Activated CD4-positive, alpha-beta T cell treated with anti-CD3 and anti-CD28 coated beads for 1 hour (primary cell): ENCODE measurements at places on chromosomes 3 and 15.

DNA sequence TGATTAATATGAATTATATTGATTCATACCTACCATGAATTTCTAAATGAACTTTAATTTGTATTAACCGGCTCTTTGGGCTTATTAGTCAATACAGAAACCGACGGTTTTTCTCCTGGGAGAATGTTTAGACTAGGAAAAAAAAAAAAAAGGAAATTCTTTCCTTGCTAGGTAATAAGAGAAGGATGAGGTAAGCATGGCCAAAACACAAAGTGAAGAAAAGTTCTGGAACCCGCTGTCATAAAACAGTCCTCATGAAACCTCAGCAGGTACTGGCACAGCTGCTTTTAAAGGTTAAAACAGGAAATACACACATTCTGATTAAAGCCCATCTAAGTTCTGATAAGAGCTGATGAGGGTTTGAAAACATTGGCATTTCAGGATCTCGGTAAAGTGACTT lies 30.8 kb upstream of the PSTPIP1 start:
- DNase-seq: no peak

GRCh38 chr3:33575311-33575710 lies 135.1 kb upstream of the UBP1 start:
- DNase-seq: no peak

DNA sequence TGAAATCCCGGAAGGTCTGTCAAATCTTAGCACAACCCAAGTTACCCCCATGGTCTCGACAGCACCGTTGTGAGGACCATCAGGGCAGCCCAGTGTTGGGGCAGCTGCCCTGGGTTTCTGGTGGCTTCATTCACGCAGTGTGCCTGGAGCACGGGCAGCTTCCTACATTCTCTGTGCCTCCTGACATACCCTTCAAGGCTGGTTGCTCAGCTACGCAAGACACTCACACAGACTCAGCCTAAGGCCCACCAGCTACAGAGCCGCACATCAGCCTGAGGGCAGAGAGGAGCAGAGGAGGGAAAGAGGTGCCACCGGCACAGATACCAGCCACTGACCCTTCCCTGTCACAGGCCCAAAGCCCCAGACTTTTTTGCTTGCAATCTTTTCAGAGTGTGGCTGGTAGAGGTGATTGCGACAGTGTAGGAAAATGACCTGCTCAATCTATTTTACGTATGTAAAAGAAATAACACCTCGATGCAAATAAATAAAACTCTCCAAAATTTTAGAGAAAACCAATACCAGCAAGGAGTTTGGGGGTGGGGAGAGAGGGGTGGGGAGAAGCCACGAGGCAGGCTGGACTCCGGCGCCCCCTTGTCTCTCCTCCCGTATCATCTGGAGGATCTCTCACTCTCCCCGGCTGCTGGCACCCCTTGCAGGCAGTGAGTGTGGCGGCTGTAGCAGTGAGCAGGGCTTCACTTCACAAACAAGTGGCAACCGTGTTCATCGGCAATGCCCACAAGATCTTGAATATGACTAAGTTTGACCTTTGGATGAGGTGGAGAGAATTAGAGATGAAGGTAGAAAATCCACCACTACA lies 12.7 kb downstream of the CSPG5 start:
- DNase-seq: no peak

DNA sequence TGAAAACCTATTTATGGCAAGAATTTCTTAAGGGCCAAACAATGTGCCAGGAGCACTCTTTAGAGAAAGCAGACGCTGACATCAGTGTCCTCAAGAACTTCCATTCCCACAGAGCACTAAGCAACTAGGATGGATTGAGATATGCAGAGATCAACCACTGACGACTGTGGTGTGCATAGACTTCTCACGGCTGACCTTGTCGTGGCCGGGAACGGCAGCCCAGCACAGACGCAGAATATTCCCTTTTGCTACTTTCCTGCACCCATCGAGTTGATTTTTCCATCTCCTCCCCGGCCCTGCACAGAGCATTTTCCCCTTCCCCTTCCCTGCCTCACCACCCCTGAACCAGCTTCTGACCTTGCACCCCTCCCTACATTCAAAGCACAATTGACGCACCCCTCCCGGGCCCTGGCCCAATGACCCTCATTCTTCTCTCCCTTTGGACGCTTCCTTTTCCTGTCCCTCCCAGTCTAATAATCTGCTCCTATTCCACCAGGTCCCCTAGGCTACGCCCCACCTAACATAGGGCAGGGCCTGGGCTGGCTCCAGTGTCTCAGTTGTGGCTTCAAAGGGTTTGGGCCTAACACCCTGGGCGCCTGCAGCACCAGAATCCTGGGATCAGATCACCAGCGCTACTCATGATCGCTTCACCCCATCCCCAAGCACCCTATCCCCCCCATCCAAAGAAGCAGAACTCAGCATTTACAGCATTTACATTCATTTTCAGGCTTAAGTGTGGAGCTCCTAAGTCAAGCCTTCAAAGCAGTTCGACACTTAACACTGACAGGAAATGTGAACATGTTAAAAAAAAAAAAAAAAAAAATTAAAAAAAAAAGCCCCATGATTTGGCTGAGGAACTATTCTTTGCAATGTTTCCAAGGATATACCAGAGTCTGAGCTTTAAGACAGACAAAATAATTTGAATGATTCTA lies 151.2 kb downstream of the FOXP1 start:
- DNase-seq: no peak

DNA sequence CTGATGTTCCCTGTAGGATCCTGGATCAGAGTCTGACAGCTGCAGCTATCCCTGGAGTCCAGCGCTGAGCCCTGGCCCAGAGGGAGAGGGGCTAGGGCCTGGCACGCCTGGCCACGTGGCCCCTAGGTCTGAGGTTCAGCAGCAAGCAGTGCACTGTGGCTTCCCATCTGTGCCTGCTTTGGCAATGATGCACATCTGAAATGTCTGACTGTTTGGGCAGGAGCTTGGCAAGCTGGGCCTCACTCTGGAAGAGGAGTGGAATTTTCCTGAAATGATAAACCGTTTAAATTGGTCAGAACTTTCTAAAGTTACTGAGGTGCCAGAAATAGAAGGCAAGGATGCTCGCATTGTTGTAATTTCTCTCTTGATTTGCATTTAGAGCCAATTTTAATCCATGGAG lies 48.8 kb upstream of the MRPS22 start:
- no peak for DNase-seq

- DNase-seq: no peak
Measured at GRCh38 chr3:38270606-38271005, 5.0 kb downstream of the SLC22A13 start.

DNA sequence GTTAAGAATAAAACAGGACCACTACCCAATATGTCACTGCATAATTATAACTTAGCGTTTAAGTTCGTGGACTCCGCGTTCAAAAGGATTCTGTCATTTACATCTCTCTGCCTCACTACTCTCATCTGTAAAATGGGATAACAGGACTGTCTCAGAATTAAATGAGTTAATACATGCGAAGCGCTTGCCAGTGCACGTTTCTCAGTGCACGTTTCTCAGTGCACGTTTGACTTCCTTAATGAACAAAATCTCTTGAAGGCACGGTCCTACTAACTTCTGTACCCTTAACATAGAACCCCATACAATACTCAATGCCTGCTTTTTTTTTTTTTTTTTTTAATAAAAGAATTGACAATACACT lies 499 bp downstream of the RABL3 start:
- DNase-seq: no peak

GRCh38 chr3:122365073-122365472 lies 18.0 kb downstream of the MIX23 start:
- DNase-seq: no peak

- DNase-seq: no peak
Measured at GRCh38 chr3:134004841-134005240, 24.9 kb downstream of the SLCO2A1 start.

- no peak for DNase-seq
Measured at GRCh38 chr15:75163150-75163564, 38.5 kb upstream of the C15orf39 start.

- no peak for DNase-seq
Measured at GRCh38 chr15:77664428-77664827, 31.7 kb upstream of the LINGO1 start.

DNA sequence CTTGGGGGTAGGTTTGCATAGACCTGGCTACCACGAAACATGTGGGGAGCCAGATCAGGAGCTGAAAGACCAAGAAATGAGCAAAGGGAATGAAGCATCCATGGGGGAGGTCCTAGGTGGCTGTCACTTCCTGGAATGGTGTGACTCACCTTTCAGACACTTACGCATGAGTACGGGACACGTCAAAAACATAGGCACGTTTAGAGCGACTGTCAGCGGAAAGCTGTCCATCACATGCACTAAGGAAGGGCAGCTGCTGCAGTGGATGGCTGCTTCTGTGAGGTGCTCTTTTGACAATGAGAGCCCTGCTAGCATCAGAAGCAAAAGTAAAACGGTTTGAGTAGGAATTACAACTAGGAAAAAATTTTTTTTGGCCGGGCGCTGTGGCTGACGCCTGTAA lies 244.6 kb upstream of the CCDC54 start:
- no peak for DNase-seq

GRCh38 chr3:150490277-150490986 lies 55.9 kb downstream of the SERP1 start:
- DNase-seq: no peak

DNA sequence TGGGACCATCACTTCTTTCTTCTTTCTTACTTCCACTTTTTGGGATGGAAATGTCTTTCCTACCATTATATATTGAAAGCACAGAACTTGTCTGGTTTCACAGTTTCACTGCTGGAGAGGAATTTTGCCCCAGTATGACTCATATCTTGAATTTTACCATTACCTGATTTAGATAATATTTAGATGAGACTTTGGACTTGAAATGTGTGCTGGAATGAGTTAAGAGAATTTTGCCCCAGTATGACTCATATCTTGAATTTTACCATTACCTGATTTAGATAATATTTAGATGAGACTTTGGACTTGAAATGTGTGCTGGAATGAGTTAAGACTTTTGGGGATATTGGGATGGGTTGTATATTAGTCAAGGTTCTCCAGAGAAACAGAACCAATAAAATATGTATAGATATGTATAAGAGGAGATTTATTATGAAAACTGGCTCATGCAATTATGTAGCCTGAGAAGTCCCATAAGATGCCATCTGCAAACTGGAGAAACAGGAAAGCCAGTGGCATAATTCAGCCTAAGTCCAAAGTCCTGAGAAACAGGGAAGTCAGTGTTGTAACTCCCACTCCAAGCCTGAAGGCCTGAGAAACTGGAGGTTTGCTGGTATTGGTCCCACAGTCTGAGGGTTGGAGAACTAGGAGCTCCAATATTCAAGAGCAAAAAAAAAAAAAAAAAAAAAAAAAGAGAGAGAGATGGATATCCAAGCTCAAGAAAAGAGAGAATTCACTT lies 1029.2 kb downstream of the EPHA3 start:
- no peak for DNase-seq

DNA sequence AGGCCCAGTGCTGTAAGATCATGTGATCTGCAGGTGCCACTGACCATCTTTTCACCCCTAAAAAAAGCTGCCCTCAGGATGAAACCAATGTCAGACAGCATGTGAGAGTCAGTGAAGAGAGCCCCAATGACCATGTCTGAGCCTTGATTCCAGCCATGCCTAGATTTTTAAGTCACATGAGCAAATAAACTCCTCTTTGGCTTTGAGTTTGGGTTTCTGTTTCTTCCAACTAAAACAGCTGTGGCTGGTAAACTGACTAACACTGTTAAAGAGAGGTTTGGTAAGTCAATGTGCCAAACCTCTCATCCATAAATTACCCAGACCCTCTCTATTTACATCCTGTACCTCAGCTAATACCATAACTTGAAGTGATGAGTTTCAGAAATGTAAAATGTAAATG lies 8.3 kb downstream of the MYO5A start:
- no peak for DNase-seq

DNA sequence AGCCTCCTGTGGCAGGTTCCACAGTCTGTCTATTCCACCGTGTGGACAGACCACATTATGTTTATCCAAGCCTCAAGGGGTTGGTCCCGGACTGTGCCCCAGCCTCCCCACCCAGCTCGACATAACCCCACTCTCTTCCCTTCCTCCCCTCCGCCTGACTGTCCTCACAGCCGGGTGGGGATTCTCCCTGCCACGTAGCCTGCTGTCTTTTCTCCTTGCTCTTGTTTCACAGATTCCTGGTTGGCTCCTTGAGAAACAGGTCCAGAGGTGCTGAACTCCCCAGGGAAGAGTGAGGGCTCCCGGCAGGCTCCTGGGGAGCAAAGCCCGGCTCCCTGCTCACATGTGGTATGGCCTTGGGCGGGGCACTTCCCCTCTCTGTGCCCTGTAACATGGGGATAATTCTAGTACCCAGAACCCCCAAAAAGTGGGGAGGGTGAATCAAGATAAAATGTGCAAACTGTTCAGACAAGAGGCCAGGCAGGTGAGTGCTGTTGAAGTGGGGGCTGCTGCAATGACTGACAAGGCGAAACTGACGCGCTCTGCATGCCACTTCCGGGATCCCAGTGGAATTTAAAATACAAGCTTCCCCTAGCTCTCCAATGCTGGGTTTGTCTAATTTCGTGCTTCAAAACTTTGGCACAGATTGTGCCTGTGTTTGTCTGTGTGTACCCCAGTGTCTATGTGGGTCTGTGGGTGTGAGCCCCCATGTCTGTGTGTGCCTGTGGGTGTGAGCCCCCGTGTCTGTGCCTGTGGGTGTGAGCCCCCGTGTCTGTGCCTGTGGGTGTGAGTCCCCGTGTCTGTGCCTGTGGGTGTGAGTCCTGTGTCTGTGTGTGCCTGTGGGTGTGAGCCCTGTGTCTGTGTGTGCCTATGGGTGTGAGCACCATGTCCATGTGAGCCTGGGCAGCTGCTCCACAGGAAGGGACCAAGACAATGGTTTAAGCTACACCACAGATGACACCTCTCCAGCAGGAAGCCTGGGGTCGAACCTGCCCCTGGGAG lies 160.6 kb upstream of the IQSEC1 start:
- no peak for DNase-seq

DNA sequence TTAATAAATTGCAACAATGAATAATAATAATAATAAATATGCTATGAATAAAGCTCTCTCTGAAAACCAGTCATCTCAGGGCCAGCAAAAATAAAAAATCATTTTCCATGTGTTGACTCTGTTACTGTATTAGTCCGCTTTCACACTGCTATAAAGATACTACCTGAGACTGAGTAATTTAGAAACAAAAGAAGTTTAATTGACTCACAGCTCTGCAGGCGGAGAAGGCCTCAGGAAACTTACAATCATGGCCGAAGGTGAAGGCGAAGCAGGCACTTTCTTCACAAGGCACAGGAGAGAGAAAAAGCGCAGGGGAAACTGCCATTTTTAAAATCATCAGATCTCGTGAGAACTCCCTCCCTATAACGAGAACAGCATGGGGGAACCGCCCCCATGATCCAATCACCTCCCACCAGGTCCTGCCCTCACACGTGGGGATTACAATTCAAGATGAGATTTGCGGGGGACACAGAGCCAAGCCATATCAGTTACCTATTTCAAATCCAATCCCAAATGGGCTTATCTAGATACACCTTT lies 224.1 kb downstream of the IGSF11 start:
- no peak for DNase-seq

GRCh38 chr3:43019006-43019809 lies 40.1 kb downstream of the GASK1A start:
- DNase-seq: no peak

- DNase-seq: no peak
Measured at GRCh38 chr3:191333298-191333880, 3.1 kb upstream of the UTS2B start.

GRCh38 chr3:2153053-2153452 lies 54.4 kb downstream of the CNTN4 start:
- no peak for DNase-seq
